ENCODE measurements at places on chromosomes 12 and 14.

DNA sequence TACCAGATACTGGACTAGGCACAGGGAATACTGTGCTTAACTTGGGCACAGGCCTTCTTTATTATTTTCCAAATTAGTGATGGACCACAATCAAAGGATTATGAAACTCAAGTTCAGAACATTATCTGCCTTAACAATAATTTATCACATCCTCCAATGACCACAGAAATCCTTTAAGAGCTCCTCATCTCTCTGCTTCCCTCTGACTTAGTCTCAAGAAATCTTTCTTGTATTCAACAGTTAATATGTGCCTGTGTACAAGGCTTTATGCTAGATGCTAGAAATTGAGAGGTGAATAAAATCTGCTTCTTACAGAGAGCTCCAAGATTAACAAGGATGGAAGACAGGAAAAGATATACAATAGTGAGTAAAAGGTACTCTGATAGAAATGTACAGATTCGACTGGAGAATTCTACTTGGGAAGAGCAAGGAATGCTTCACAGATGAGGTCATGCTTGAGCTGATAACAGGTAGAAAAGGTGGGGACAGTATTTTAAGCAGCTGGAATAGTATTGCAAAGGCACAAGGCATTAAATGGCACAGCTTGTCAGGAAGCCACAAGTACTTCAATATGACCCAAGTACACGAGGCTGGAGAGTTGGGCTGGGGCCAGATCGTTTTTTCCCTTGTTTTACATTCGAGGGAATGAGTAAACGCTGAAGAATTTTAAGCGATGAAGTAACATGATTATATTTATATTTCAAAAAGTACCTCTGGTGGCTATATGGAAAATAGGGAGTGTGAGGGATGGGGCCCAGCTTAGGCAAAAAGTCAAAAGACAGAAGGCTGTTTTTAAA, 55.1 kb upstream of the ARID2 start:
- no peak for DNase-seq

DNA sequence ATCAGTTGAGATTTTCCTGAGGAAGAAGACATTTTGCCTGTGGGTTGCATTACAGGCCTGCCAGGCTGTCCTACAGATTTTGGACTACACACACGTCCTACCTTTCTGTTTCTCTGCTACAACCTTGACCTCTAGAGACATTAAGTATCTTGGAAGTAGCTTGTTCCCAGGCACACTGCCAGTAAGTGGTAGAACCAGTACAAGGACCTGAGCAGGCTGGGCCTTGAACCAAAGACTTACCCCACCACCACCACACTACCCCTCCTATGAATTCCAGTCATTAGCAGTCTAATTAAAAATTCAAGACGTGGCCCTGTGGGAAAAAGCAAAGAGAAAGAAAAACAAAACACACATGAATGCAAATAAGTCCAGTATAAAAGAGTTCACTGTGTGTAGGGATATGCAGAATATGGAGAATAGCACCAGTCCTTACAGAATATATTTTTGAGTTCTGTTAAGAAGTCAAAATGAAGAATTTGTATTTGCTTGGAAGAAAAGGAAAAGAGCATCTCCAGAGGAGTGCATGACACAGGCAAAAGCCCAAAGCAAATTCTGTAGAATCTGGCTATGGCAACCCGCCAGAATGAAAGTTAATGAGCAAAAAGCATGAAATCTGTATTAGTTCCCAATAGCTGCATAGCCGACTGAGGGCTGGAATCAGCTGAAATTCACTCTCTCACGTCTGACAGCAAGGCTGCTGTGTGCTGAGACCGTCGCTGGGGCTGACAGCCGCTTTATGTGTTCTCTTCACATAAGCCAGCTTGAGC, 74.3 kb upstream of the ST8SIA1 start:
- DNase-seq, result no peak

GRCh38 chr12:124608450-124608870, 41.0 kb upstream of the NCOR2 start:
- no peak for DNase-seq

GRCh38 chr12:122842505-122843405, 7.5 kb downstream of the HIP1R start:
- no peak for DNase-seq

DNA sequence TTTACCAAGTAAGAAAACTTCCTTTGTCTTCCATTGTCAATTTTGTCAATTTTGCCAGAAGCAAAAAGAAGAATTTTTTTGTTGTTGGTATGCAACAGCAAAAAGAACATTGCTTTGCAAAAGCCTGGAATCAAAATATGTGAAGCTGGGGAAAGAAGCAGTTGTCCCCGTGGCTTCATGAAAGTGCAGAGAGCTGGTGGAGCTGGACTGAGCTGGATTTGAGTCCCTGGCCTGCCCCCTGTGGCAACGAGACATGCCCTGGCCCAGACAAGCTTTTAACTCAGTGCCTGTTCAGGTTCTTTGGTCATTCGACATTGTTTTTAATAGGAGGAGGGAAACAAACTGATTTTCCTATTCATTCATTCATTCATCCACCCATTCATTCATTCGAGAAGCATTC, 70.3 kb downstream of the SLC15A4 start:
- no peak for DNase-seq

DNA sequence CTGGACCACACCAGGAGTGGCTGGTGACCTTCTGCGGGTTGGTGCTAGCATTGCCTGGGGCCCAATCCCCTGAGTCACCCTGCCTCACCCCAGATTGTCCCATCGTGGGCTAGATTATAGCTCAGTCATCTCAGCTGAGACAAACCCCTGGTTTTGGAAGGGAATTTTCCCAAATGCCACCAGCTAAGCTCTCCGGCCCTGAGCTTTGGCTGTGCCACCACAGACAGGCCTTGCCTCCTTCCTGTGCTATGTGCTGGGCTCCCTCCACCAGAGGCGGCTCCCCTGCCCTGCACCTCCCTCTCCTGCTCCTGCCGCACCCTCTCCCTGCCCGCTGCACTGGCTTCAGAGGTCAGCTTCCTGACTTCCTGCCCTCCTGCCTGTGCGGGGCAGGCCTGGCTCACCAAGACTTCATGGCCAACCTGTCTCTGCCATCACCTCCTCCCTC, 196.3 kb downstream of the TSPAN9 start:
- DNase-seq, result no peak

DNA sequence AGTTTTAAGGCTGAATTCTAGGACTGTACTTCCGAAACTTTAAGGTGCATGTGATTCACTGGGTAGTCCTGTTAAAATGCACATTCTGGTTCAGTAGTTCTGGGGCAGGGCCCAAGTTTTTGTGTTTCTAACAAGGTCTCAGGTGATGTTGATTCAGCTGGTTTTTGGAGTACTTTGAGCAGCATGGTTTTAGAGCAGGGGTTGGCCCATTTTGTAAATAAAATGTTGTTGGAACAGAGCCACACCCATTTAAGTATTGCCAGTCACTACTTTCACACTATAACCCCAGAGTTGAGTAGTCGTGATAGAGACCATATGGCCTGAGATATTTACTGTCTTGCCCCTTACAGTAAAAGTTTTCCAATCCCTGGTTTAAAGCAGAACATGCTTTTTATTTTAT, 111.3 kb downstream of the SYNE2 start:
- DNase-seq, result no peak

DNA sequence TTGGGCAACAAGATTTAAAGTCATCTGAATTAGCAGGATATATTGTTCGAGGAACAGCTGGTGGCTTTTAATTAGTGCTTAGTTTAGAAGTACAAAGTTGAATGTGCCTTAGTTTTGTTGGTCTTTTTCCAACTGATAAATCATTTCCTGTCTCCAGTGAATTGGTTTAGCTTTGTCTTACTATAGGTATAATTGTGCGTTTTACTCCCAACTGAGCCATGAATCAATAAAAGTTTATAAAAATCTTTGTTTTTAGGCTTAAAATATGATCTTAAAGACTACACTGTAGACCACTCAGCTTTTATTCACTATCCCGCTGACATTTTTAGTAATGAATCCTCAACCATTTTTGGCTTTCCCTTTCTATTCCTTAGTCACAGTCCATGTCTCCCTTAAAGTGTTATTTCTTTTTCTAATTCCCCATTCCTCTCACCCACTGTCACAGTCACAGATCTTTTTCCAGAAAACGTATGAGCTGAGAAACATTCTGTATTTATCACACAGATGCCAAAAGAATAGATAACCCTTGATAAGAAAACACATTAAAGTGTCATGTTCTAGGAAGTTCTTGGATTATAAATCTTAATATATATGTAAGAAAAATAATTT, 34.0 kb upstream of the ALG10 start:
- no peak for DNase-seq

DNA sequence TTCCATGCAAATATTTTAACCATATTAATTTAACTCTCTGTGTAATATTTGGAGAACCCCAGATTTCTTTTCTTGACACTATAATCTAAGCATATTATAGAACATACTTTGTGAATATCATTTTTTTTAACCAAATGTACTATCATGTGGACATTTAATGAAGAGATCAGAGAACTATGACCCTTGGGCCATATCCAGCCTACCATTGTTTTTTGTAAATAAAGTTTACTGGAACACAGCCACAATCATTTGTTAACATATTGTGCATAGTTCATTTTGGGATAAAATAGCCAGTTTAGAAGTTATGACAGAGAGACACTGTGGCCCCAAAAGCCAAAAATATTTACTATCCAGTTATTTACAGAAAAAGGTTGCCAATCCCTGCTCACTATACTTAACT, 338.2 kb downstream of the TMEM117 start:
- no peak for DNase-seq

- no peak for DNase-seq
Measured at GRCh38 chr12:105949391-105949790, 189.4 kb downstream of the NUAK1 start.

DNA sequence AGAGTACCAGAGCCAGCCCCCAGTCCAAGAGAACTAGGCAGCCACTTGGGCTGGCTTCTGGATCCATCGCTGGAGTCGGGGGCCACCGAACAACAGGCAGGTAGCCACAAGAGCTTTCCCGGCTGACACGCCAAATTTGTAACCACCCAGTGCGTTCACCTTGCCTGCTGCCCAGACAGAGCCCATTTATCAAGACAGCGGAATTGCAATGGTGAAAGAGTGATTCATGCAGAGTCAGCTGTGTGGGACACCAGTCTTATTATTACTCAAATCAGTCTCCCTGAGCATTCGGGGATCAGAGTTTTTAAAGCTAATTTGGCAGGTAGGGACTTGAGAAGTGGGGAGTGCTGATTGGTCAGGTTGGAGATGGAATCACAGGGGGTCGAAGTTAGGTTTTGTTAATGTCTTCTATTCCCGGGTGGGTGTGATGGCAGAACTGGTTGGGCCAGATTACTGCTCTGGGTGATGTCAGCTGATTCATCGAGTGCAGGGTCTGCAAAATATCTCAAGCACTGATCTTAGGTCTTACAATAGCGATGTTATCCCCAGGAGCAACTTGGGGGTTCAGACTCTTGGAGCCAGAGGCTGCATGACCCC, 64.3 kb downstream of the PDE6H start:
- DNase-seq, result no peak

DNA sequence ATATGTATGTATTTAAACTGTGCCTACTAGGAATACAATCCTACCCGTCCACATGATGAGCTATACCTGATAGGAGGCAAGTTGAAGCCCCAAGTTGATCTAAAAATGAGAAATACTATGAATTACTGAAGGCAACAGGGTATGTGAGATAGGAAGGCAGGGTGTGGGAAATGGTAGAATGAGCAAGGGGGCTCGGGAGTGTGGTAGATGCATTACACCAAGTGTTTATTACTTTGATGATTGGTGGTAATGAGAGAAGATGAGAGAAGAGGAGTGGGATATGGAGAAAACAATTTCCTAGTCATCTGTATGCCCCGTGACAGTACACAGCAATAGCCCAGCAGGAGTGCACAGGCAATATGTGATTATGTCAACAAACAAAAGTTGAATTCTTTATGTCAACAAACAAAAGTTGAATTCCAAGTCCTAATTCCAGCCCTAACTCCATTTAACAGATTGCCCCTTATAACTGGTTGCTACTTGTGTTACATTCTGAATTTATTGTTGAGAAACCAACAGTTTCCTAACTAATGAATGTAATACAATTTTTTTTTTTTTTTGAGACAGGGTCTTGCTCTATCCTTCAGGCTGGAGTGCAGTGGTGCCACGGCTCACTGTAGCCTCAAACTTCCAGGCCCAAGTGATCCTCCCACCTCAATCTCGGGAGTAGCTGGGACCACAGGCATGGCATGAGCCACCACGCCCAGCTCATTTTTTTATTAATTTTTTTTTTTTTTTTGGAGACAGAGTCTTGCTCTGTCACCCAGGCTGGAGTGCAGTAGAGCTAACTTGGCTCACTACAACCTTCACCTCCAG, 2.5 kb downstream of the LPCAT3 start:
- DNase-seq, result no peak

- DNase-seq, result no peak
Measured at GRCh38 chr14:28630100-28630499, 136.5 kb upstream of the FOXG1 start.

- DNase-seq, result no peak
Measured at GRCh38 chr12:94777936-94778335, 127.6 kb upstream of the TMCC3 start.

DNA sequence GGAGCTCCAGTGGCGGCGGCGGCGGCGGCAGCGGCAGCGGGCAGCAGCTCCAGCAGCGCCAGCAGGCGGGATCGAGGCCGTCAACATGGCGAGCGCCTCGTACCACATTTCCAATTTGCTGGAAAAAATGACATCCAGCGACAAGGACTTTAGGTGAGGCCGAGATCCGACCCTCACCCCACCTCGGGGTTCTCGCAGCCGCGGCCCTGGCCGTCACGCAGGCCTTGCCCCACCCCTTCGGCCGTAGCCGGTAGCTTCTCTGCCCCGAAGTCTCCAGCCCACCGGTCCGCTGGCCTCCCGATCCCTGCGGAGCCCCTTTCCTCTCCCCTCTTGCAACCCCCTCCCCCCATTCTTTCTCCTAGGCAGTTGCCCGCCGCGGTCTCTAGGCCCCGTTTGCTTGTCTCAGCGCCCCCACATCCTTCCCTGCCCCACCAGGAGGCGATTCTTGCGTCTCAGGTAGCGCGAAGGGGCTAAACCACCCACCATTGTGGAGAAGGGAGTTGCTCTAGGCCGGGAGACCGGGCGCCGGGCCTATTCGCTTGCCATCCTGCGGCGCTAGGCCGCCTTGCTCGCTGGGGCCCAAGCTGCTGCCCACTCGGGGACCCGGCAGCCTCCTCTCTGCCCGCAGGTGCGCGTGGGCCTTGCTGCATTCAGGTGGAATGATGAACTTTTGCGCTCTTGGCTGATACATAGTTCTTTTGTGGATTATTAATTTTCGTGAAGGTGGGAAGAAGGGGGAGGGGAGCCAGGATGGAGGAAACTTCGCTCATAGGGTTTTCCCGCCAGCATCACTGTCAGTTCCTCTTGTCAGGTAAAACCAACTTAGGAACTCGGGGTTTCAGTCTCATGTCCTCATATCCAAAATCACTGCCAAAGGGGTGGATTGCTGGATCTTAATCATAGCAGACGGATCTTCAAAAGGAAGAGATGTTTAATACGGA, 745 bp downstream of the CAND1 start:
- DNase-seq, result peak; percentile 55

DNA sequence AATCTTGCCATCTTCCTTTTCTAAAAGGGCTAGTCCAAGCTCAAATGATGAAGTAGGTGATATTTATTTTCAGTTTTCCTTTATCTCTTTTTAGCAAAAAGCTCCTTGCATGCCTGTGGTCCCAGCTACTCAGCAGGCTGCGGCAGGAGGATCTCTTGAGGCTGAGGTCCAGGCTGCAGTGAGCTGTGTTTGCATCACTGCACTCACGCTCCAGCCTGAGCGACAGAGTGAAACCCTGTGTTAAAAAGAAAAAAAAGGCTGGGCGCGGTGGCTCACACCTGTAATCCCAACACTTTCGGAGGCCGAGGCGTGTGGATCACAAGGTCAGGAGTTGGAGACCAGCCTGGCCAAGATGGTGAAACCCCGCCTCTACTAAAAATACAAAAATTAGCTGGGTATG, 5.0 kb downstream of the TMEM116 start:
- DNase-seq, result no peak
